GM12892 (cell line): ENCODE measurements at places on chromosomes 11 and 22.

GRCh38 chr11:47553406-47553743 is 443 bp upstream of the CELF1 start:
- DNase-seq = no peak

DNA sequence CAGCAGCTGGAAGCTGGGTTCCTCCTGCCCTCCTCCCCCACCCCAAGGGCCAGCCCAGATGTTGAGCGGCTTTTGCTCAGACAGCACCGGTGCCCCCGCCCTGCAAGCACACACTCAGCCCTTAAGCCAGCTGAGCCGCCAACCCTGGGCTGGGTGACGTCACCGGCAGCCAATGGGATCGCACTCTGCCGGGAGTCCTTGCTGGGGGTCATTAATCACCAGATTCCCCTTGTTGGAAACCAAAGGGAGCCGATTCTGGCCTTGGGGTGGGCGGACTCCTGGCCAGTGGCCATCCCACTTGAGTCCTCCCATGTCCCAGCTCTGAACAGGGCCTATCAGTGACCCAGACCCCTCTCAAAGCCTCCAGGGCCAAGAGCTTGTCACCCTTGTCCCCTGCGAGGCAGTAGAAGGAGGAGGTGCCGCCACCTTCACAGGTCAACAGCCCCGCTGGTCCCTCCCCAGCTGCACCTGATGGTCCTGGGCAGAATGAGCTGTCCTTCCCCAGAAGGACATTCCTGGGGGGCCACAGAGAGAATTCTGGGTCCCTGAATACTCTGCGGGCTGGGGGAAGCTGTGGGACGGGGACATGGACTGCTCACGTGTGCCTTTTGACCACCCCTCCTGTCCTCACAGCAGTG is 7.4 kb downstream of the DUSP8 start:
- DNase-seq = no peak

DNA sequence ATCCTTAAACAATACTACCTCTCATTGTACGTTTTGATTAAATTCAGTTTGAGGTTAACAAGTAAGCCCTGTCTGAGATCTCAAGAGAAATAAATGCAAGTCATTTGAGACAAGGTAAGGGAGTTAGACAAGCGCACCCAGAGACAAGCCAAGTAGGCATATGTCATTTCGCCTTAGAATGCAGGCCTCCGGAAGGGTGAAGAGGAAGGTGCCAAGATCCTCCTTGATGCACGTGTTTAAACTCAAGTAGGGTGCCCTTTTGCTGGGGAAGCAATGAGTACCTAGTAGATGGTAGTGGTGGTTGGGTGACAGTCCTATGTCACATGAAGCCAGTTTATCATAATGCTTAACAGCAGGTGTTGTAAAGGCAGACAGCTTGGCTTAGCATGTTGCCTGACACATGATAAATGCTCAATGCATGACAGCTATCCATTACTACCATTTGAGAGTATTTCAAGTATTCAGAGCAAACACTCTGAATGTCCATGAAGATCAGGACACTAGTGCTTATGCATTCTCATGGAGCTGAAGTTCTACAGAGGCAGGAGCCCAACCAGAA is 415.9 kb downstream of the TMEM135 start:
- DNase-seq = no peak

GRCh38 chr11:42816471-42816870 is 495.3 kb upstream of the API5 start:
- no peak for DNase-seq

- DNase-seq = no peak
These were observed 52.1 kb upstream of the EIF3M start for GRCh38 chr11:32531528-32531927.
